ENCODE measurements at places on chromosomes 11 and 22.
A peak's percentile ranks its signal among the peaks of the same experiment; 100 is the strongest.

GRCh38 chr11:90822996-90823395 is 600.1 kb upstream of the CHORDC1 start:
- no peak for DNase-seq

GRCh38 chr11:130710497-130711012 is 205.7 kb downstream of the SNX19 start:
- DNase-seq: no peak

DNA sequence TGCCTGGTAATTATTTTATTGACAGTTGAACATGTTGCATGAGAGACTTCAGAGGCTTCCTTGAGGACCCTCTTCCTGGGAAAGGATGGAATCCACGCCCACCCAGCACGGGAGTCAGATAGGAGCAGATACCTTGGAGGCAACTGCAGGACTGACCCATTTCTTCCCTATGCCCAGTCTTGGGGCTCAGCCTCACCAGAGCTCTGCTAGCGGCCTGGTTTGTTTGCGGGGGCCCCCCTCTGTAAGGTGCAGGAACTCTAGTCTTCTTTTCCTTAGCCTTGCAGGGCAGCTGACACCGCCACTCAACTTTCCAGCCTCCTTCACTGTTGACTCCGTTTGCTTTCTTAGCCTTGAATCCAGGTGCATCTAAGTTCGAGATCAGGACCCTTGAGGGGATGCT is 1032.8 kb downstream of the BRD1 start:
- DNase-seq: no peak

- DNase-seq: no peak
Measured at GRCh38 chr22:33850724-33851123, 69.6 kb downstream of the LARGE1 start.

DNA sequence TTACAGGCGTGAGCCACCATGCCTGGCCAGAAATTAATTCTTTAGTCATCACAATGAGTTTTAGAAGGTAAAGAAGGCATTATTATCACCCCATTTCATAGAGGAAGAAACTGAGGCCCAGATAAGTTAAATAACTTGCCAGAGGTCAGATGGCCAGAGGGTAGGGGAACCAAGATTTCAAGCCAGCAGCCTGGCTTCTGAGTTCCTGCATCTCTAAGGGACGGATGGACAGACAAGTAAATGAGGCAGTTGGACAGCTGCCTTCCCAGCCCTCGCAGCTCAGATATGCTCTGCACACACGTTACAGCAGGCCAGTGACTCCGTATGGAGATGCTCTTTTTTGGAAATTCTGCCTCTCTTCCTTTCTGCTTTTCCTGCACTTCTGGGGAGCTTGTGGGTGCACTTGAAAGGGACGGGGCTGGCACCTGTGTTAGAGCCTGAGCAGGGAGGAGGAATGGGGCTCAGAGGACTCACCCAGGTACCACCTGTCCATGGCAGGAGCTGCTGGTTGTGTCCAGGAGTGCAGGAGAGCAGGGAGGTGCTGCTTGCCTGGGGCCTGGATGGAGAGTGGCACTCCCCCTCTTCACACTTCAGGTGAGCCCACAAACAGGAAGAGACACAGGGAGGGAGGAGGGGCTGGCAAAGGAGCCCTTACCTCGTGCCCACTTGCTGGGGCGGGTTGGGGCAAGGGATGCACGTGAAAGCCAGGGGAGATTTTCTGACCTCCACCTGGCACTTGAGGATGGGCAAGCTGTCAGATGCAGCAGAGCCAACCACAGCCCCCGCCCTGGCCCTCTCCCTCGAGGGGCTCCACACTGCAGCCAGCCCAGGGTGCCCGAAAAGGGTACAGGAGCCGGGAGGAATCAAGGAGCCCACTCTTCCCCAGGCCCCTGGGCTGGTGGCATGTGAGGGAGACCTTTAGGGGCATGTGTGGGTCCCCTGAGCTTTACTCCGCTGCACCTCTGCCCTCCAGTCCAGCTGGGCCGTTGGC is 3.3 kb upstream of the FXYD2 start:
- no peak for DNase-seq

DNA sequence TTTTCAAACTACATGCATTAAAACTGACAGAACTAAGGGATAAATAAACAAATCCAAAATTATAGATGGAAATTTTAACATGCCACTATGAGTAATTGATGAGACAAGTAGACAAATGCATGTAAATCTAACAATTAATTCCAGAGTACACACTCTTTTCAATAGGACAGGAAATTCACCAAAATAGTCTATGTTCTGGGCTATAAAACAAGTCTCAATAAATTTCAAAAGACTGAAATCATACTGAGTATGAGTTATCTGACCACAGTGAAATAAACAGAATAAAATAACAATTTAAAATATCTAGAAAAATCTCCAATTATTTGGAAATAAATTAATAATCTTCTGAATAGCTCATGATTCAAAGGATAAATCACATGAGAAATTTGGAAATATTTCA is 38.5 kb upstream of the ME3 start:
- no peak for DNase-seq

DNA sequence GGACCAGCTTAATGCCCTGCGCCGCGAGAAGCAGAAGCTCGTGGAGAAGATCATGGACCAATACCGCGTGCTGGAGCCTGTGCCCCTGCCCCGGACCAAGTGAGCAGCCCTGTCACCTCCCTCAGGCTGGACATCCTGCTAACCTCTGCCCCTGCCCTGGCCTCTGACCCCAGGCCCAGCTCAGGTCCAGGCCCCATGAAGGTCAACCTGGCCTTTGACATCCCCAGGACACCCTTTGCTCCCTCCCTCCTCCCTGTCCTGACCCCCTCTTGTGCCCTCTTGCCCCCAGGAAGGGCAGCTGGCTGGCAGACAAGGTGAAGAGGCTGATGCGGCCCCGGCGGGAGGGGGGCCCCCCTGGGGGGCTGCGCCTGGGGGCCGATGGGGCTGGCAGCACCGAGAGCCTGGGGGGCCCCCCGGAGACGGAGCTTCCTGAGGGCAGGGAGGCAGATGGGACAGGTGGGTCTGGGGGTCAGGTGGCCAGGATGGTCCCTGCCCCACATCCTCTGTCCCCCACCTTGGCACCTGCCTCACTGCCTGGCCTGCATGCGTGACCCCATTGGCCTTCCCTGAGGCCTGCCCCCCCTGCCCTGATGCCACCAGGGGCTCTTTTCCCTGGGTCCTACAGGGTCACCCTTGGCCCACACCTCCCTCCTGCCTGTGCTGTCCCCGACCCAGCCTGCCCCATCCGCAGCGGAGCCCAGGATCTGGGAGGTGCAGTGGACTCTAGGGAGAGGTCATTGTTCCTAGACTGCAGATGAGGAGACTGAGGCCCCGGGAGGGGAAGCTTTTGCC is 5.1 kb upstream of the RPS6KA4 start:
- no peak for DNase-seq

DNA sequence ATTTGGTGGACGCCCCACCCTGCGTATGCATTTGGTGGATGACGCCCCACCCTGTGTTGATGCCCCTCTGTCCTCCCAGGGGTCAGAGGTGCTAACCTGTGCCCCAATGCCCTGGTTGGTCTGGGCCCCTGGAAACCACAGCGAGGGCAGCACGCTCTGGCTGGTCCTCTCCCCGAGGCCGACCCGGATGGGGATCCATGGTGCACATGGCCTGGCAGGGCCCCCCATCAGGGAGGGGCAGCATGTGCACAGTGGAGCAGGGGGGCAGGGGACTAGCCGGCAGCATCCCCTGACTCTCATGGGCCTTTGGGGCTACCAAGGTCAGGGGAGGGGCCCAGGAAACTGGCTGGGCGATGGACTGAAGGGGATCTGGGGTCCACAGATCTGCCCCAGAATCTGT is 7.6 kb upstream of the MUC5AC start:
- DNase-seq: no peak

GRCh38 chr11:567629-568292 is 7.0 kb downstream of the RASSF7 start:
- DNase-seq: no peak

DNA sequence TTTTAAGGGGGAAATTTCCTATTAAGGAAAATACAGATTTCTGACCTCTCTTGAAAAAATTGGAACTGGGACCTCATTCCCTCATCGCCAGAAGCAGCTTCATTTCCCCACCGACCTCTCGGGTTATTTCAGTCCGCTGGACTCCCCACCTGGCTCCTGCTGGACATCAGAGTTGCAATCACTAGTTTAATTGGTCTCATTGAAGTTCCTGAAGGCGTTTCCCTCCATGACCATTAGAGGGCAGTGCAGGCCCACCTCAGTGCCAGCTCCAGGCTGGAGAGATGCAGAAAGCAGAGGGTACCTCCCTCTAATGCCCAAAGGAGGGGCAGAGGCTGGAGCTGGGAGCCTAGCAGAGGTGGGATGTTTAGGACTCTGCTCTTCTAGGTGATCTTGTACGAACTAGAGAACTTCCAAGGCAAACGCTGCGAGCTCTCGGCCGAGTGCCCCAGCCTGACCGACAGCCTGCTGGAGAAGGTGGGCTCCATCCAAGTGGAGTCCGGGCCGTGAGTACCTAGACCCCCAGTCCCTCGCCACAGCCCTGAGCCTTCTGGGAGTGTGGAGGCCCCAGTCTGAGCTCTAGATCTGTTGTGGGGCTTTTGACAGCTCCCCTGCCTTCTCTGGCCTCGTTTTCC is 2.7 kb downstream of the CRYBB3 start:
- no peak for DNase-seq

DNA sequence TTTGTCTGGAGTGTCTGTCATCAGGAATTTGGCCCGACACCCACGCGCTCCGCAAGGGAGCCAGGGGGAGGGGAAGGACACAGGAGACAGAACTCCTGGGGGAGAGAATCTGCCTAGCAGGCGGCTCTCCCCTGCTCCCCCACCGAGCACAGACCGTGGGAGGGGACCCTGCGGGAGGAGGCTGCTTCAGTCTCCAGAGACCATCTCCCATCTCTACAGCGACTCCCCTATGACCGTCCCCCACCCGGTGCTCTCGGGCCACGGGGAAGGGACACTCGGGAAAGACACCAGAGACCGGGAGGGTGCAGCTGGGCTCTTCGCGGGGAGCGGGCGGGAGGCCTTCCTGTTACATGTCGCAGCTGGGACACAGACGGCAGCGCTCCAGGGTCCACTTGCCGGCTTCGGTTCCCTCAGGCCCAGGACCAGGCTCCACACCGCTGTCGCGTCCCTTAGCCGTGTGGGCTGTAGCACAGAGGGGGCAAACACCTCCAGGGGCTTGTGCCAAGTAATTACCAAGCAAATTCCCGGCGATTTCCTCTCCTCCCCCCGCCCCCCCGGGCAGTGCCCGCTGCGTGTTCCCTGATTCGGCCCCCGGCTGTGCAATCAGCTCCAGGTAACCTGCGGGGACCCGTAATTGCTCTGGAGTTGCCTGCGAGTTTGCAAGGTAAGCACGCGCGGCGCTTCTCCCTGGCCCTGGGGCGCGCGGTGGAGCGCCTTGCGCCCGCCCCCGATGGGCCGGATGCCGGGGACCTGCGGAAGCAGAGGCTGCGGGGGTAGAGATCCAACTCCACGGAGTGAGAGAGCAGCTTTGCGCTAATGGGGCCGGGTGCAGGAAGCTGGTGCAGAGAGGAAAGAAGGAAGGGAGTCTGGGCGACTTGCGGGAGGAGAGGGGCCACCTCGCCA is 155.1 kb upstream of the CADM1 start:
- peak; percentile 28 for DNase-seq
